ENCODE measurements at places on chromosomes 3 and 15.

- DNase-seq, result no peak
Observed at GRCh38 chr3:47867451-47868044, 64.6 kb downstream of the DHX30 start.

DNA sequence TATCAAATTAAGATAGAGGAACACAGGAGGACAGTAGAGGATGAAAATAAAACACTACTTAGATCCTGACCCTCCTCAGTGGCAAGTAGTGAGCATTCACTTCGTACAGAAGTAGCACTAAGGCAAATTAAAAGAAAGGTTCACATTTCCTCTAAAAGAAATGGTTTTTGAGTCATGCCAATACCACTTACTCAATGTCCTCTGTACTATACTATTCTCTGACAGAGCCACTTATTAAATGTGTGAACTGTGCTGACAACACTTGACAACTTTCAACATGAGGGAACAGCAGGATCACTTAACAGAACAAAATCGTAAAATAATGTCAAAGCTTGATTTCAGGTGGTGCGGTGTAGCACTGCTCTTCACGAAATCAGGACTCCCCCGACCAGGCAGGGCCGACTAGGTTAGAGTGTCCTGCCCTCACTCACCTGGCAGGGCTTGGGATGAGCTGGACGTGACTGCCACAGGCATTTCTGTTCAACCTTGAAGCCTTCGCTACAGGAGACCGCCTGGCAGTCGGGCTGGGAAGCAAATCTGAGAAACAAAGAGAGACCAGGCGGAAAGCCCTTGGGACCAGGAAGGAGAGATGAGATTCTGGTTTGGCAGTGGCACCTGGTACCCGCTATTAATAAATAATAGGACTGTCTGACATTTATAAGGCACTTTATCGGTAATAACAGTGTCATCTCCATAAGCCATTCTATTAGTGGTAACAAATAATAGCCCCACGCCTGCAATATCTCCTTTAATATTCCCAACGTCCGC lies 611 bp upstream of the SLC27A2 start:
- no peak for DNase-seq

DNA sequence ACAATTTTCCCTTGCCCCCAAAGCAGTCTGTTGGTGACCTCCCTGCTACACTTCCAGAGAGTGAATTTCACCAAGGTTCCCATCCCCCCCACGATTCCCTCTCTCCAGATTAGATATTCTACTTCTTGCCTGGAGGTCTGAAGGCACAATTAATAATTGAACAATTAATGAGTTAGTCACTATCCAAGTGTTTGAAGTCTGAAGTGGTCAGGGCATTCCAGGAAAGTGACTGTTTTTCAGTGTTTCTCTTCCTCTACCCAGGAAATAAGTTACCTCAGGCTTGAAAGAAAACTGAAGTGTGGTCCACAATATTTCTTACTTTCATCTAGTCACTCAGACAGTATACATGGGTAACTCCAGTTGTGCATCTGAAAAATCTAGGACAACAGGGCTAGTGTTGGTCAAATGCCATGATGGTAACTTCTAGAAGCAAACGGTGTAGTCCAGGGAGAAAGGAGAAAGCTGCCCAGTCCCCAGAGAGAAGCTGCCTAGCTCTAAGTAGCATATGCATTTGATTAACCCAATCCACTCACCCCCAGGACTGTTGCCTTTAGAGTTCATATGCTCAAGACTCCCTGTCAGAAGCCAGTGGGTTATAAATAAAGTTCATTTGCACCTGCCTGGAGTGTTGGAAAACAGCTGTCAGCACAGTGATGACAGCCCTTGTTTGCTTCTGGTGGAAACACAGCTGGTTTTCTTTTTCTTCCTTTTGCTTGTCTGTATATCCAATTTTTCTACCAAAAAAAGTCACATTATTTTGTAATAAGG lies 2.3 kb upstream of the TM4SF4 start:
- no peak for DNase-seq

- no peak for DNase-seq
Observed at GRCh38 chr3:63949005-63949404, 36.8 kb upstream of the SCAANT1 start.
